ENCODE measurements at places on chromosomes 1 and 21.

DNA sequence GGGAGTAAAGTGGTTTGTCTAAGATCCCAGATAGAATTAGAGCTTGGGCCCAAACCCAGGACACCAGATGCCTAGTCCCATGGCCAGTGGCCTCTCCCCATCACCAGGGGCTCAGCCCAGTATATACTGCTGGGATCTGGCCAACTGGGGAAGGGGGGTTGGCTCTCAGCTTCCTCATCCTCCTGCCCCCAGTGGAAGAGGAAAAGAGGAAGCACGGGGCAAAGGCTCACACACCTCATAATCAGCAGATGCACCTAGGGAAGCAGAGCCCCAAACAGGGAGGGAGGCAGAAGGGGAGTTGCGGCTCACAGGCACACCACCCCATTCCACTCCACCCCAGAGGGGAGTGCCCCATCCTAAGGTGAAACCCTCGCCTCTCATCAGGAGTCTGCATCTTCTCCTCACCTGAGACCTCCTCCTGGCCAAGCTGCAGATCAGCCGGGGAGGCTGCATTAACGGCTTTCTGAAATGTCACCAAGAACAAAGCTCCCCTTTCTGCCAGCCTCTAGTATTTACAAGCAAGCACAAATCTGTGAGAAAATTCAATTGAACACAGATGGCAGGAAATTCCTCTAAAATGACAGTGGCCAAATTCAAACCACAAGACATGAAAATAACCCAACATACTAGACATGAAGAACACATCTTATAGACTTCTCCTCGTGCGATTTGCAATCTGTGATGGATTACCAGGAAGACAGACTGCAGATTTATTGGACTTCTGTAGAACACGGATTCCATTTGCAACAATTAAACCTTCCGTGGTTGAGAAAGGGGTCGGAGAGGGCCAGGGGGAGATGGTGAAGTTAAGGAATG, 82.8 kb downstream of the GLIS1 start:
- DNase-seq = no peak

DNA sequence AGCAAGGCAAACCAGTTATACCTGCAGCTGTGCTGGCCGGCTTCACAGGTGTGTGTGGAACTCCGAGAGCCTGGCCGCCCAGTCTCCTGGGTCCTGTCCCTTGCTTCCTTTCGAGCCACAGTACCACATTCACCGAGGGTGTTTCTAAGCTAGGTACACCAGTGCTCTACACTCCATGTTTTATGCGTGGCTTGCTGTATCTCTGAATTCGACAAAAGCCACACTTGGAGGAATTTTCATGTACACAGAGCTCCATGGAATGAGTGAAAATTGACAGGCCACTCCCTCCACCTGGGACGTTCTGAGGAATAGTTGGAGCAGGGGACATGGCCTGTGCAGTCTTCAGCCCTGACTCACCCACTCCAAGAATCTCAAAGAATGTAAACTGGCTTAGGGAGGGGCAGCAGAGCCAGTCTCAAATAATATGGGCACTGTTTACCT, 14.0 kb downstream of the ETS2 start:
- DNase-seq = peak; percentile 74

- DNase-seq = no peak
Measured at GRCh38 chr1:232629250-232630046, 485 bp downstream of the SIPA1L2 start.

DNA sequence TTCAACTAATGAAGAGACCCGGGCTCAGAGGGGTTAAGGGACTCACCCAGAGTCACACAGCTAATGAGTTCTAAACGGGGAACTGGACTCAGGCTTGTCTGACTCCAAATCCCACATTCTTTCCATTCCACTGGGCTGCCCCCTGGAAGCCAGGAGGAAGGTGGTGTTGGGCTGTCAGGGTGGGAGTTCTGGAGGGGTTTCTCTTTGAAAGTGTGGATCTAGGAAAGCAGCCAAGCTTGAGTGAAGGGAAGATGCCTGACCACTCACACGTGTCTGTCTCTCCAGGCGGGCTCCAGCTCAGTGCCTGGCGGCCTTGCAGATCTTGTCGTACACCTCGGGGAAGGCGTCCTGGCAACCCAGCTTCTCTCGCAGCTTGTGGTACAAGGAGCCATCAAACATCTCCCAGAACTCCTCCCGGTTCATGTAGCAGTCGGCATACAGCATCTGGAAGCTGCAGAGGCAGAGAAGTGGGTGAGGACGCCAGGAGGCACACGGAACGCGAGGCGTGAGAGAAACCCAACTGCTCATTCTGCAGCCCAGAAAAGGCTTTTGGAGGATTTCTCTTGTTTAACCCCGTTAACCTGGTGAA, 35.0 kb downstream of the DHCR24 start:
- no peak for DNase-seq

DNA sequence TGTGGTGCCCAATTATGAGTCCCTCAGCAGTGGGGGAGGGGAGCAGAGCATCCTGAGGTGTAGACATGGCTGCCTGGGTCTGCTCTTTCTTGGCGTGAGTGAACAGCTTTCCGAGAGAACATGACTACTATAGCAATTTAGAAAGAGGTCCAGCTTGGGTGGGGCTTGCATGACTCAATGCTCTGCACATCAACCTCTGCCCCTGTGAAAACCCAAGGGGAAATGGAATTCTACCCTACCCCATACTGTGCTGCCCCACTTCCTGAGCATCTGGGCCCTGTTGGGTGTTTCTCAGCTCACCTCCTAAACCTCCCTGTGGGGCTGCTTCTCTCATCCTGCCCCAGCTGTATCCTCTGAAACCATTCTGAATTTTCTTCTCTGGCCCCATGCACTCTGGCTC, 8.2 kb upstream of the AZIN2 start:
- DNase-seq = no peak

DNA sequence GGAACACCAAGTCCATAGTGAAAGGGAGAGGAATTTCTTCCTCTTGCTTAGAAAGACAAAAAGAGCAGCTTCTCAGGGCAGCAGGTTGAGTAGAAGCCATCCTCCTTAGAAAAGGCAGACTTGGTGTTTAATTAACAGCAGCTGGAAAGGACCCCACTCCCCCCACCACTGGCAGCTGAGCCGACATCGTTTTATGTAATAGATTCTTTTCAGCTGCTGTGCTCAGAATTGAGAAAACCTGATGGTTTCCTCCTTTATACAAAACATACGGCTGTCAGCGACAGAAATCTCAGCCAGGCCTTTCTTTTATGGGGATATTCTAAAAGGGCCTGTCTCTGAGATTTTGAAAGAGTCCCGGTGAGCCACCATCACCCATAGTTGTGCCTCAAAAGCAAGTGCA, 49.9 kb downstream of the MAN1C1 start:
- no peak for DNase-seq

DNA sequence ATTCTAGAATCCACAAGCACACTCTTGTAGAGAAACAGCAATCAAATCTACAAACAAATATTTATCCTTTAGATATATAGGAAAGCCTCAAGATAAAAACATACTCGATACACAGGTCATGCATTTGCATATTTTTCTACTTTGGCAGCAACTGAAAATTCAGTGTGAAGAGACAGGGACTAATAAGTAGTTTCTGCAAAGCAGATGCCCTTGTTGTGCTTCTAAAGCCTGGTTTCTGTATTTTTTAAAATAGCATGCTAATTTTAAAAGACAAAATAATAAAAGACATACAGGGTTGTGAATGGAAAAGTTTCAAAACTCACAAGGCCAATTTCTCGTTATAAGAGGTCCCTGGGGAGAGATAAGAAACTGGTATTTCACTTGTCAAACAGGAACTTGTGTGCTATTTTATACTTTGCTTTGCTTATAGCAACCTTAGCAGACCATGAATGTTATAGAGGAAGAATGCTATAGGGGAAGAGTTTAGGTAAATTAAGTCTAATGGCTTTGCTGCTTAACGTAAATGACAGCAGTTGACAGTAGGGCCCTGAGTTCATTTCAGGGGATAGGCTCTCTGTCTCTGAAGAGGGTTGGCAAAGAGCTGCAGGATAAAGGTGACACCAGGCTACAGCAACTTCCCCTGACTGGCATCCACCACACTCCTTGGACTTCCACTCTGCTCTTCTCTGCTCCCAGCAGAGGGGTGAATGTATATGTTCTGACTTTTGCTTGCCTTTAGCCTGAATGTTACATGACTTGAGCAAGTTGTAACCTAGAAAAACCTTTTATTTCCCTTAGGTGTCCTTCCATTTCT, 9.4 kb upstream of the RGS13 start:
- no peak for DNase-seq

DNA sequence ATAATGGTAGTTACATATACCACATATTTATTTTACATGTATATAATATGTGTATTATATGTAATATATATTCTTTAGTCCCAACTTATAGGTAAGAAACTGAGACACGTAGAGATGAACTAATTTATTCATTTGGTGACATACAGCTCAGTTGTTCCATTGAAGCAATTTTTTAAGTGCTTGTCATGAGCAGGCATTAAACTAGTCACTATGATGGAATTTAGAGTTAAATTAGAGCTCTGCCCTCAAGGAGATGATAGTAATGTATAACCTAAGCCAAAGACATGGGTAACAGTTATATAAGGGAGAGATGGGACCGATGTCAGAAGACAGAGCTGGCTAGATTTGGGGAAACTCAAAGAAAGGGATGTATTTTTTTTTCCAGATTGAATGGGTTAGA, 83.0 kb downstream of the ST6GALNAC5 start:
- DNase-seq = peak; percentile 5

DNA sequence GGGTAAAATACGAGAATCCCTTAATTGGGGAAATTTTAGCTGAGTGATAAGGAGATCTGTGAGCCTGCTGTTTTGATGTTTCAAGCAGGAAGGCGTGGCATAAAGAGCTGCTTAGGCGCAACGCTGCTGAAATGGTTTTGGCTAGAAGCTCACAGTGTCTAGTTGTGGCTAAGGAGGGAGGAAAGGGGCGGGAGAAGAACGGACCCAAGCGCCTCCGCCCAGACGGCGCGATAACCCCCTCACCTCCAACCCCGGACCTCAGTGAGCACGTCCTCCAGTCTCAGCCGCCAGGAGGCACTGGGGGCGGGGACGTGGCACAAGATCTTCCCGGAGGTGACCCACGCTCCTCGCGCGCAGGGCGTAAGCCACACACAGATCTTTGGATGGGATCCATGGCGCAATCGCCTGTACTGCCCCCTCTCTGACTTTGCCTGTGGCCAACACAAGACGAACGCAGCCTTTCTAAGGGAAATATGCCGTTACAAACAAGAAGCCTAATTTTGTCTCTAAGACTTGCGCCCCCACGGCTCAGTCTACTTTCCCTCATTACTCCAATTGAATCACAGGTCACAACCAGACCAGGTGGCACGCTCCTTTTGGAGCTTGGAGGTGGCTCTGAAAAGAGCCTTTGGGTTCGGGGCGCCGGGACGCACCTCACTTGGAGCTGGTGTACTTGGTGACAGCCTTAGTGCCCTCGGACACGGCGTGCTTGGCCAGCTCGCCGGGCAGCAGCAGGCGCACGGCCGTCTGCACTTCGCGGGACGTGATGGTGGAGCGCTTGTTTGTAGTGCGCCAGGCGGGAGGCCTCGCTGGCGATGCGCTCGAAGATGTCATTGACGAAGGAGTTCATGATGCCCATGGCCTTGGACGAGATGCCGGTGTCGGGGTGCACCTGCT, 23.4 kb upstream of the RNF187 start:
- DNase-seq = no peak

GRCh38 chr1:27876341-27877114, 4.2 kb downstream of the THEMIS2 start:
- no peak for DNase-seq

GRCh38 chr1:171460018-171460620, 25.2 kb upstream of the PRRC2C start:
- no peak for DNase-seq

DNA sequence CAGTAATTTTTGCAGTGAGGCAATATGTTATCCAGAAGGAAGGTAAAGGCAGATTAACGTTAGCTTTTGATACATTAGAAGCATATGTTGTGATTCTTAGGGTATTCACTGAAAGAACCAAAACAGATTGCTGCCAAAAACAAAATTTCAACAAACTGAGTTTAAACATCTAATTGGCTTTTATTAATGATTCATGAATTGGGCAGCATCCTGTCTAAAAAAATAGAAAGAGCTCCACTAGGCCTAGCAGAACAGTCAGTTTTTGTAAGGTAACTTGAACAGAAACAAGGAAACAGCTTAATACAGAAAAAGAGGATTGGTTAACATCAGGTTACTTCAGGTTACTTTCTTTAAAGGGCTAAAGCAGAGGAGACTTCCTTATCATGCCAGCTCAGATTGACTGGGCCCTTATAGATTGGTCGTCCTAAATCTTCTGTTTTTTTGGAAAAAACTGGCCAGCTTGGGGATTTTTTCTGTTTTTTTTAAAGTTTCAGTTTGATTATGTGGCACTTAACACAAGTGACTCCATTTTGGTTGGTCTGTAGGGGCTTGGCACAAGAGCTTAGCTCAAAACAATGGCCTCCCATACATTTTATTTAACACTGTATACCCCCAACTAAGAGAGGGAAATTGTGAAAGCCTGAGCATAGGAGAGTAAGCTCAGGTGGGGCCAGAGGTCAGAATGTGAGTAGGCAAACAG, 36.8 kb upstream of the GALNT2 start:
- no peak for DNase-seq

GRCh38 chr1:211260141-211261107, 1.3 kb downstream of the RCOR3 start:
- DNase-seq = peak; percentile 63

GRCh38 chr1:29824511-29825273, 588.4 kb downstream of the PTPRU start:
- no peak for DNase-seq

DNA sequence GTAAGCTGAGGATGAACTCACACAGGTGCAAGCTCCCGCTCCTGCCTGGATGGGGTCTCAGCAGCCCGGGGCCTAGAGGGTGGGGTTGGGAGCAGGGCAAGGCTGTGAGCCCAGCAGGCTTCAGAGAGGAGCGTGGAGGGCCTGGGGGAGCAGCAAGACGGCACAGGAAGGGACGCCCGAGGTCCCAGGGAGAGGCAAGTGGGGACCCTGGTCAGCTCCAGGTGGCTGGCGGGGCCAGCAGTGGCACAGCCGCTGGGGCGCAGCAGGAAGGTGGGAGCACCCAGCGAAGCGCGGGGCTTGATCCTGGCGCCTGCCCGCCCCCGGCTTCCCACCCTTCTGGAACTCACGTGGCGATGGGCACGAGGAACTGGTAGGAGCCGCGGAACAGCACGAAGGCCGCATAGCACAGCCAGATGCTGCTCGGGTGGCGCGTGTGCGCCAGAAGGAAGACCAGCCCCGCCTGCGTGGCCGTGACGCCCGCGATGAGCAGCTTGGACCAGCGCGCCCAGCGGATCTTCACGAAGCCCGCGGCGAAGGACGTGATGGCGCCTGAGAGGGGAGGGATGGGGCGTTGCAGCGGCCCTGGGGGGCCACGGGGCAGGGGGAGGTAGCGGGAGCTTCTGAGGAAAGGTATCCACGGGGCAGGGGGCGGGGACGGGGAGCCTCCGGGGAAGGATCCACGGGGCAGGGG, 11.7 kb downstream of the SLC19A1 start:
- no peak for DNase-seq

- DNase-seq = peak; percentile 59
Measured at GRCh38 chr1:156812293-156812990, 4.2 kb downstream of the SH2D2A start.

DNA sequence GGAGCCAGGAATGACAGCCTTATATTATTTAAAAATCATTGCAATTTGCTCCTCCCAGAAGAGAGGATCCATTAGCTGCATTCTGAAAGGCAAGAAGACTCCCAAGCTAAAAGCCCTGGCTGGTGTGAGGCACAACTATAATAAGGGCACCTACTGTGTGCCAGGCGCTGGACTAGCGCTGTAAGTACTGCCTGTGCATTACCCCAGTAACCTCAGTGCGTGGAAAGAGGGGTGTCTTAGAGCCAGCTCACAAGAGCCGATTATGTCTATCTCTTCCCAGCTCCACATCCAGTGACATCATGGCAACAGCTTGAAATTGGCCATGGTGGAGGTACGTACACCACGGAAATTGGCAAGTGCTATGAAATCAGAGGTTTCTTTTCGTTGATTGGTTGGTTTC, 141.7 kb upstream of the IRF2BP2 start:
- no peak for DNase-seq

Measured in bronchial epithelial cell (primary cell).